ENCODE measurements at places on chromosomes 1 and 21. TPM values are rescaled to one million over a fixed set of nuclear protein-coding genes. Genes with fewer than 3 reads are reported as not detected.
A peak's percentile ranks its signal among the peaks of the same experiment; 100 is the strongest.

DNA sequence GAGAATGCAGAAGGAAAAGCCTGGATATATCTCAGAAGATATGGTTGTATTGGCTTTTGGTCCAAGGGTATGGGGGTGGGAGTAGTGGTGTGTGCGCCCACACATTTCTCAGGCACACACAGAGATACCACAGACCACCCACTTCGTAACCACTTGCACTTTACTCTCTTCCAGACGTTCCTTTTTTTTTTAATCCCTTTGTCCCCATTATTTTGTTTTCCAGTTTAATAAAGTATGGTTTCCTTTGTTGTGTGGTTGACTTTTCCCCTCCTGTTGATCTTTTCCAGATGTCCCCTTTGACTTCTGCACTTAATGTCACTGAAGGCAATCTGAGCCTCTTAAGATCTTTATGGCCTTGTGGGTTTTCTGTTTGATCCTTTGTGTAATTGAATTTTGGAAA is 10.5 kb upstream of the TARS2 start:
- no peak for DNase-seq

GRCh38 chr1:51341876-51342496 is 11.6 kb upstream of the TTC39A start:
- no peak for DNase-seq

GRCh38 chr1:40384413-40384762 is 10.9 kb downstream of the SMAP2 start:
- DNase-seq, result no peak

DNA sequence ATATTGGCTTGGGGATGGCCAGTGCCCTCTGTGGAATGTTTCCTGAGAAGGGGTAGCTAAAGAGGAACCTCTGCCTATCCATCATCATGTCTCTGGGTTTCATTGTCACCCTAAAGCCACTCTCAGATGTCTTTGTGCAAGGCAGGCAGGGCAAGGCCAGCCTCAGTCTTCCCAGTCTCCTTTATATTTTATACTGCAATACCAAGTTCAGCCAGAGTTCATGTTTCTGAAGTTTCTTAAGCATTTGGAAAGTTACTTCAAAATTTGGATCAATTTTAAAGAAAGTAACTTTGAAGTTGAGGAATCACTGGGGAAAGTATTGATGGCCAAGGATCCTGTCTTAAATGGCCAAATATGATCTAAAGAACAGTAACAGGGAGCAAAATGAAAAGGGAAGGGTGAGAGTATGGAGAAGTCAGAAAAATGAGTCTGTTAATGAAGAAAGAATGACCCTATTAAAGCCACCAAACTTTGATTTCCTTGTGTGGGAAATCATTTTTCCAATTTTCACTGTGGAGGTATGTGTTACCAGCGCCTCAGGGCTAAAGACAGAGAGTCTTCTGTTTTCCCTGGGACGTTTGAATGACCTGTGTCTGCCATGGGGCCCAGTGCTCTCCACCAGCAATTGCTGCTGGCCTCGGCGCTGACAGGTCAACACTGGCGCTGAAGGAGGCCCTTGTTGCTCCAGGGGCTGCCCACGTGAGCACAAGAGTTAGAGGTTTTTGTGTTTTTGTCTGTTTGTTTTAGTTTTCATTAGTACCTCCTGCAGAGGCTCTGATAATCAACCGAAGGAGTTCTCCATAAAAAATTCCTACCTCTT is 93.9 kb downstream of the ATP5PO start:
- DNase-seq, result no peak

DNA sequence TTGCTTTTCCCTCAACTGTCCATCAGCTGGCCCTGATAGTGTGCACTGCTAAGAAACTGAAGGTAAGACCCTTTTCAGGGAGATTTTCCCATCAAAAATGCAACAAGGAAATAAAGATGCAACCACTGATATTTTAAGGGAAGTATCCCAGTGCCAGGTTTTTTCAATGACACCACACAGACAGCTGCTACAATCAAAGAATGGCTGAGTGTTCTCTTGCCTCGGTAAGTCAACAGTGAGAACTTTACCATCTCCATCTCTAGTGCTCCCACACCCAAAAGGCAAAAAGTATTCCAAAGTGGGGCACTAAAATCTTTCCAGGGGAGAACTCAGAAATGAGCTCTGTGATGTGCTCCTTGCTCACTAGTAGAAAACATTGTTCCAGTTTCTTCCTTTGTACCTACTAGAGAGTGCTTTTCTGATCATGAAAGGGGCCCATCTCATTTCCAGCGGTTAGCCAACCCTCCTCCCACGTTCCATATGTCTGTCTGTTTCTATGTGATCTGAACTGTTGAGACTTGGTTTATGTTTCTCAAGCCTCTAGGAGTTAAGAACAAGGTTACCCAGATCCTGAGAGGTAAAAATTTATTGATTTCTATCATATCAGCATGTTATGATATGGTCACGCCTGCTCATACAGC is 67.6 kb upstream of the NEK2 start:
- DNase-seq, result no peak

- DNase-seq, result no peak
Measured at GRCh38 chr1:68703921-68704354, 207.1 kb upstream of the DEPDC1 start.

- no peak for DNase-seq
Measured at GRCh38 chr1:18849261-18849711, 10.2 kb downstream of the TAS1R2 start.

- DNase-seq, result peak; percentile 75
Measured at GRCh38 chr1:174005032-174005431, 17.1 kb downstream of the RC3H1 start.

GRCh38 chr1:183544598-183545297 is 45.5 kb downstream of the NCF2 start:
- no peak for DNase-seq

DNA sequence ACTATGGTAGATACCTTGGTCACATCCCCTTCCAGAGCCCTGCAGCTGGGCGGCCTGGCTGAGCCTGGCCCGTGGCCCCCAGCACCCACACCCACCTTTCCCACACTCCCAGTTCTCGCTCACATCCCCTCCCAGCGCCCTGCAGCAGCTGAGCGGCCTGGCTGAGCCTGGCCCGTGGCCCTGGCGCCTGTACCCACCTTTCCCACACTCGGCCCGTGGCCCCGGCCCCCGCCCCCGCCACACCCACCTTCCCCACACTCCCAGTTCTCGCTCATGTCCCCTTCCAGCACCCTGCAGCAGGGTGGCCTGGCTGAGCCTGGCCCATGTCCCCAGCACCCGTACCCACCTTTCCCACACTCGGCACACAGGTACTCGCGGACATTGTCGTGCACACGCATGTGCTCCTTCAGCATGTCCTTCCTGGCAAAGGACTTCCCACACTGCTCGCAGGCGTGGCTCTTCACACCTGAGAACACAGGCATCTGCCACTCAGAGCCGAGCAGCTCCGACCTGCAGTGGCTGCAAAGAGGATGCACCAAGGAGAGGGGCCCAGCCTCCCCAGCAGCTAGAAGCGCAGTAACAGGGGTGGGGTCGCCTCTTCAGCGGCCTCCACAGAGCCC is 52.5 kb upstream of the RIPK4 start:
- DNase-seq, result no peak

- no peak for DNase-seq
Measured at GRCh38 chr1:32345289-32345827, 9.3 kb upstream of the MARCKSL1 start.

DNA sequence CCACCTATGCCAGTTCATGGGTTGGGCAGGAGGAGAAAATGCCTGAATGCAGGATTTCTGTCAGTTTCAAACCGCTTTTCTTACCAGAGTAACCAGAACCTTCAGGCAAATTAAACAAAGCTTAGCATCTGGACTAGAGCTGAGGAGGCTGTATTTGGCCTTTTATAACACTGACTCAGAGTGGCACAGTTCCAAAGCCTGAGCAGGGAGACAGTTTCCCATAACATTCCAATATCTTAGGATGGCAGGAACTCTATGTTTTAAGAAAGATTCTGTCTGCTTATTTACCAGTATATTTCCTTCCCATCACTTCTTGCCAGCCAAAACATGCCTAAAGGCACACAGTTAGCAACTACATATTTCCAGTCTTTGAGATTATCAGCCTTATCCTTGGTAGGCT is 46.8 kb downstream of the UBR4 start:
- DNase-seq, result peak; percentile 91

- peak; percentile 56 for DNase-seq
Measured at GRCh38 chr1:32062867-32063230, 9.9 kb upstream of the TMEM39B start.

- no peak for DNase-seq
Measured at GRCh38 chr1:3221112-3222041, 152.4 kb downstream of the PRDM16 start.

DNA sequence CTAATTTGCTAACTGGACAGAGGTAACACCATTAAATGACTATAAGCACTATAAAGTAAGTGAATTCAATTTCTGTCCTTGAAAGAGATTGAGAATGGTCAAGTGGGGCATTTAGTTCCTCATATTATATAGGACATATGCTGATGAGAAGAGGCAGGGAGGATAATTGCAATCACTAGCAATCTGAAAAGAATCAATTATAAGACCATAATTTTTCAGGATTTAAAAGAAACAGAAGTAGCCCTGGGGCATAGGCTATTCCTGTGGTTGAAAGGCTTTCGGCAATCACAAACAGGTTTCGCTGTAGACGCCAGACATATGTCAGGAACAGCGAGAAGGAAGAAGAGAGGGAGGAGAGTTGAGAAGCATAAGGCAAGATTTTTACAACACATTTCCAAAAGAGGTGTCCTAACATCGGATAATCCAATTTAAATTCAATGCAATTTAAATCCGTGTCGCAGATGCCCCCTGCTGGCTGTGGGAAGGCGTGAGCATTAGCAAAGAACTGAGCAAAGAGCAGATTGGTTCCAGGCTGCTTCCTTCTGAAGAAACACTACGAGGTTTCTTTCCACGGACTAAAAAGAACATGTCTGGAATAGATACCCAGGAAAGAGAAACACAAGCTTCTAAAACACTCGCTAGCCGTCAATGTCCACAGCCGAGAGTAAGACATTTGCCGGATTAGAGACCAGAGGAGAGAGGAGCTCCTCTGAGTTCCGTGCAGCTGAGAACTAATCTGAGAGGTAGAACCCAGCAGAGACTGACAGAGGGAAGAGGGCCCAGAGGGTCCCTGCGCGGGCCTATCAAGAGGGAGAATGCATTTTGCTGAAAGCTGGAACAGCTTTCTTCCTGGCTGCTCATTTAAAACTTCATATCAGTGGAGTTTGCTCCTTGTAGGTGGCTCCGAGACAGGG is 27.9 kb downstream of the RGS5 start:
- peak; percentile 83 for DNase-seq

DNA sequence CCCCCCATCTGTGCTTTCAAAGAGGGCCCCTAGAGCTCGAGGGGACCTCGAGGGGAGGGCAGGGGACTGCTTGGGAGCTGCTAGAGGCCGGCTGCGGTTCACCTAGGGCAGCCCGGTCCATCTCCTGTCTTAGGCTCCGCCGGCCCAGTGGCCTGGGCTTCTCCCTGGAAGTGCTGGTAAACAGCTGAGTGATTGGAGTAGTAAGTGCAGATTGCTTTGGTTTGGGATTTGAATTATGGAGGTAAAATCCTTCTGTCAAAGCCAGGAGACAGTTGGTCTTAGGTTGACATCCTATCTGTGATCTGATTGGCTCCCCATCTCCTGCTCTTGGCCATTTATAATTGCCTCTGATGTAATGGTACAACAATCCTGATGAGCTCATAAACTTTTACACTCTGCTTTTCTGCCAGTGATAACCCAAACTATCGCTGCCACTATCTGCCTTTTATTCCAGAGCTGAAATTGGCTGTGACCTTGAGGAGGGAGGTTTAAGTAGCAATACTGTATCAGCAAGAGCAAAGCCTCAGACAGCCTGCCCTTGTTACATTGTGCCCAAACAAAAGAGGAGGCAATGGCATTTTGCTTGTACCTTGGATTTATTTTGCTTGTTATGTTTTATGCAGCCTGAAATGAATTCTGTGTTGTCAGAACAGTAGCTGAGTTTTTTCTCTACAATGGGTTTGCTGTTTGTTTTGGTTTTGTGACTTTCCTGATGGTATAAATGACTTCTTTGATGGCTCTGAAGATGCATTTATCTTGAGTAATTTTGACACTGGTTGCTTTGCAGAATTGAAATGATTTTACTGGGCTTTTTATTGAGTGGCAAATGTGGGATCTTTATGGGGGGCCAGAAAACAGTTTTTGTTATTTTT is 2.4 kb downstream of the ARID1A start:
- peak; percentile 94 for DNase-seq

GRCh38 chr1:241518476-241519307 is 863 bp downstream of the FH start:
- peak; percentile 72 for DNase-seq

The ATP1A2 gene
- 0.13 TPM for total RNA-seq

The TEX38 gene
- total RNA-seq, result not detected

The OR2M5 gene
- not detected for total RNA-seq

The SLAMF6 gene
- total RNA-seq, result not detected

The MRPL37 gene
- total RNA-seq, result 111 TPM

The CLCA4 gene
- total RNA-seq, result not detected

All from GM23248 (cell line).